ENCODE measurements at places on chromosomes 6 and 20.

DNA sequence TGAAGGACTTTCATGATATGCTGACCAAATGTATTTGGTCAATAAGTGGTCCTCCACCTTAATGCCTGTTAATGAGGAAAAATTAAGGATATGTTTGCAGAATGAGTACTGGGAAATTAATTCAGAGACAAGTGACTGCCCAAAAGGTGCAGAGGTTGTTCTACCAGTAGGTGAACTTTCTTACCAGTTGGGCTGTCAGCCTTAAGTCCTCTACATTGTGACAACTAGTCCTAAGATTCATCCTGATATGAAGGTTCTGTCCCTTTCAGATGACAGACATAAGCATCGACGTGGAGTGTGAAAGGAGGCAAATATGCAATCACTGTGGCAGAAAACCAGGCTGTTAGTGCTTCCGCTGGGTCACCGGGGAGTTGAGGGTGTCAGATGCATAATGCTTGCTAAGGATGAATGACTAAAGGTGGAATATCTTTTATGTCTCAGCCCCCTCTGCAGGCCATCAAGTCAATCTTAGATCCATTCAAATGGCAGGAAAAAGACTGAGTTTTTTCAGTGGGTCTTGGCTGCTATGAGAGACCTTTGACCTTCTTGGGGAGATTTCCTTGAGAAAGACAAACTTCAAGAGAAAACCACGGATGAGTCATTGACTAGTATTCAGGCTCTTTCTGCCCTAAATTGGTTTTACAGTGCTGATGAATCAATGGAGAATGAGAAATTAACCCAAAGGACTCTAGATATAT is 226.0 kb downstream of the TPBG start:
- no peak for DNase-seq

- DNase-seq: no peak
Observed at GRCh38 chr6:108360919-108361311, 66.1 kb downstream of the AFG1L start.

- DNase-seq: no peak
Observed at GRCh38 chr20:815914-816606, 17.5 kb upstream of the FAM110A start.

- no peak for DNase-seq
Observed at GRCh38 chr20:58256842-58257241, 28.4 kb upstream of the ANKRD60 start.

DNA sequence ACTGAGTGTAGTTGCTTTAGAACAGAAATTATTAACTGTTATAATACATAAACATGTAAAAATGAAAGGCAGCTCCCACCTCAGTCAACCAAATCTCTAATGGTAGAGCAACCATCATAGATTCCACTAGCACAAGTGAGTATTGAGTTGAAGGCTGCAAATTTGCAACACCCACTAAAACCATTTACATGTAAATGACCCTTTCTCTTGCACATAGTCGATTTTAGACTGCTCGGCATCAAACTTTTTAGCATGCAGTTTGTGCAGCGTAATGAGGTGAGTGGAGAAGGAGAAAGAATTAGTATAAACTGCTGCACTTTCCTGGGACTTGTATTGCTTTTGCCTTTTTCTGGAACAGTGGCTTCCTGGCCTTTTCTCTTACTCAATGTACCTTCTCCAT is 62.8 kb downstream of the FBXO5 start:
- no peak for DNase-seq

DNA sequence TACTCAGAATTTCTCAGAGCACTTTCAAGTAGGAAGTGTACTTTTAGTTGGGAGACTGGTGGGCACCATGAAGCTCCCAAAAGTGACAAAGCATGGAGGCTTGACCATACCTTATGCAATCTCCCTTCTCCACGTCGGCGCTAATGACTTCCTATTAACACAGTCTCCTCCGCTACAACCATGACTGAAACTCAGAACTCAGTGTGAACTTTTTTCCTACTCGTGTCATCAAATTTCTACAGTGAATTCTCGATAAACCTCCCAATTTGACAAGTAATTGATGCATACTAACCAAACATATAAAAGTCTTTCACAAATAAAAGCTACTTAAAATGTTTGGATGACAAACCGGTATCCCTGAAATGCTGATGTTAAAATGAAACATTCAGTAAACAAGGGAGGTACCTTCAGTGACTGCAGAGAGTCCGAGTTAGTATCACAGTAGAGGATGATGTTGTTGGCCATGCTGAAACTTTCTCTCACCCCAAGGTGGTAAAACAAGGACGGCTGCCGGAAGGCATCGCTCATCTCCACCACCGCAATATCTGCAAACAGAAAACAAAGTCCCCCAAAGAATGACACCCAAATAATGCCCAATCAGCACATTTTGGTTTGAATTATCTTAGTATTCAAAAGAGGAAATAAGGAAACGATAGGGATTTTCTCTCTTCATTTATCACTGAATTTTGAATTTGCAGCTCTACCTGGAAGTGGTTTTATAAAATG is 72.1 kb downstream of the MAP3K5 start:
- no peak for DNase-seq

DNA sequence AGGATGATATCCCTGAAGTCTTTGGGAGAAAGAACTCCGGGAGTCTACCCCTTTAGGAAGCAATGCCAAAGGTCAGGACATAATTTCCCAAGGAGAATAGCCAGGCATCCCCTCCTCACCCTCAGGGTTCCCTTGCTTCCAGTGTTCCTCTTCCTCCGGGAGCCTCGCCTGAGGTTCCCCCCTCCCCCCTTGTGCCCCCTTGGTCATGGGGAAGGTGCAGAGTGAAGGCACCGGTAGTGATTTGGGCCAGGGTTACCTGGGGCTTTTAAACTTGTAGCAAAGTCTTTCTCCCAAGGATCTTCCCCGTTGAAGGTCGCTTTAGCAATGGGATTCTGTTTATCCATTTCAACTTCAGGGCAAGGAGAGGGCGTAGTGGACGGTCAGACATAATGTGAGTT is 1.2 kb downstream of the ISM1 start:
- DNase-seq: no peak

DNA sequence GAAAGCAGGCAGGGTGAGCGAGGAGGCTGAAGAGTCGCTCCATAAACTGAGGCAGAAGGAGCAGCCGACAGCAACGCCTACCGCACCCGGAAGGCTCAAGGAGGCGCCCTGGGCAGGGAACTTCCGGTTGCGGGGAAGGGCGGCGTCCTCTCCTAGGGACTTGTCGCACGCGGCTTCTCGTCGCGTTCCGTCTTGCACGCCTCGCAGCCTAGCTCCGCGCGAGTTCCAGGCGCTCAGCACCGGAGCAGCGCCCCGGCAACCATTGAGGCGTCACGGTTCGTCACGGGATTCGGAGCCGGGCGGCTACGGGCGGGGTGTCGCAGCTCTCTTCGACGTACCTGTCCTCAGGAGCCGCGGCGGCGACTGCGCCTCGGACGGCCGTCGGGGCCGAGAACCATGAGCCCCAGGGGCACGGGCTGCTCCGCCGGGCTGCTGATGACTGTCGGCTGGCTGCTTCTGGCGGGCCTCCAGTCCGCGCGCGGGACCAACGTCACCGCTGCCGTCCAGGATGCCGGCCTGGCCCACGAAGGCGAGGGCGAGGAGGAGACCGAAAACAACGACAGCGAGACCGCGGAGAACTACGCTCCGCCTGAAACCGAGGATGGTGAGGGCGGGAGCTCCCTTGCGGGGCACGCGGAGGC is at the start of gene SPACA1:
TSS of gene SPACA1 (plus strand) at position 332 of the 641 bp plus-strand sequence. CDS start at position 397, 65 bp downstream.
- no peak for DNase-seq

GRCh38 chr6:84522135-84522549 is 242.3 kb downstream of the TBX18 start:
- DNase-seq: no peak

DNA sequence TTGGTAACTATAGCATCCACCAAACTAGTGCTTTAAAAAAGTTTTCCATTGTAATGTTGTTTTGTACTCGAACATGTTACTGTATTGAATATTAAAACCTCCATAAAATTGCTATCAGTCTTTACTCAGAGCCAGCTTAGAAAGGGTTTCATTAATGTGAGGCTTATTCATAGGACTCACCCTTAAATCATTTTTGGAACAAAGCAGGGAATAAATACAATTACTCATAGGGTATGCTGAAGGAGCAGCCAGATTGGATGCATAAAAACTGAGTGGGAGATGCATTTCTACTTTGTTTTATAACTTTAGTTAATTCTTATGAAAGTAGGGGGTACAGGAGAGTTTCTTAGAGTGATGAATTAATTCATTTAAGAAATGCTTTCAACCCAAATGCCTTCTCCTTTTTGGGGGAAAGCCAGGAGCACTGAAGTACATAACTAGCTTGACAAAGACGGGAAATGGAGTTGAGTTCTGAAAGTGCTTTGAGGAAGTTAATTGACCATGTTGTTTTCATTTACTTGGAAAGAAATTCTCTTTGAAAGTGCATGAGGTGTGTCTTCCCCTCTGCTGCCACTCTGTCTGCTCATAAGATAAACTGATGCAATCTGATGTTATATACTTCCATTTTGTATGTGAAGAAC is 90.3 kb downstream of the RNF144B start:
- no peak for DNase-seq

DNA sequence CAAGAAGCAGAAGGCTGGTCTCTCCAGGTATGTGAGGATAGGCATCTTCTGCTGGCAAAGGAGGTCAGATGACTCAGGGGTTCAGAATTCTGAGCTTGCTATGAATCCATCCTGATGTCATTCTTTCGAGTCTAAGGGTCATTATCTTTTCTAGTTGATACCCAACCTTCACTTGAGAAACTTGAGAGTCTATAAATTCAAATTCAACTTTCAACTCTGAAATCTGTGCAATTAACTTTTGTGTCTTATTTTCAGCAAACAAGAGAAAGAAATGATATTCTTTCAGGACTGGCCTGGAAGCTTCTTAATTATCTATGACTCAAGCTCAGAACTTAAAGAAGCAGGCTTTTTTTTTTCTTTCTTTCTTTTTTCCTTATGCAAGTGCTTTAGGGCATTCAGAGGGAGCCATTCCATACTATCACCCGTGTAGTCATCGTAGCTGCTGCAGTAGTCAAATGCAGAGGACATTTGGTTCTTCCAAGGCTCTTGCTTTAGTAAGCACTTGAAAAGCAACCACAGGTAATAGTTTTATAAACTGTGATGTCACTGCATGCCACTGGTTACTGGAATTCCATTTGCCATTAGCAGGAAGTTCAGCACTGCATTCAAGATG is 93.0 kb downstream of the ADTRP start:
- DNase-seq: no peak

DNA sequence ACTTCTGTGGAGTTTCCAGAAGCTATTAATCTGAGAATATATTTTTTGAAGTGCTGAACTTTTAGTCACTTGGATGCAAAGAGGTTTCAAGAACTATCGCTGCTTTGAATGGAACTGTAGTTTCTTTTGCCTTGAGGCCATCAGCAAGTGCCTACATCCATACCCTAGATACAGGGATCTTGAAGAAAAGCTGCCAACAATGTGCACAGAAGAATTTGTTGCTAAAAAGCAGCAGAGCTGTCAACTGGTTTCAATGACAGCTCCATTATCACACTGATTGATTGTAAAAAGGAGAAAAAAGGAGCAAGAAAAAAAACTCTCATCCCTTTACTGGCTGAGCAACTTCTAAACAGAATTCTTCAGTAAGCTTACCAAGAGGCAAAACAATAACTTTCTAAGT is 251.0 kb upstream of the NRSN1 start:
- DNase-seq: no peak

Measured in omental fat pad (tissue), 4 donors.